Stimulated activated CD8-positive, alpha-beta memory T cell treated with anti-CD3 and anti-CD28 coated beads, Interleukin-15, amount 100 ng/mL, for 24 hours (primary cell): ENCODE measurements at places on chromosomes 4 and X.

DNA sequence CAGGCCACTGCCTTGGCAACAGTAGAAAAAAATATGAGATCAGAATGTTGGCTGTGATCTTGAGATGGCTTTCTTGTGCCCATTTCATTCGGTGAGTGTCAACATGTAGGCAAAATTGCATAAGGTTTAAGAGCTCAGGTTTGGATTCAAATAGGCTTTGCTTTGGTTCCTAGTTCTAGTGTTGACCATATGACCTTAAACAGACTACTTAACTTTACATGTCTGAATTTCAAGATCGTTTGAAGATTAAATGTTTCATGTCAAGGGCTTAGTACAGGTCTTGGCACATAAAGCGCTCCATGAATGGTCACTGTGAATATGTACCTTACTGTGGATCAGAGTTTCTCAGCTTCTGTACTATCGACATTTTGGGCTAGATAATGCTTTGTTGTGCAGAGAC is 204.2 kb downstream of the MGST2 start:
- no peak for DNase-seq

GRCh38 chr4:151922306-151922705 is 161.5 kb upstream of the GATB start:
- no peak for DNase-seq

GRCh38 chr4:124334119-124334518 is 378.4 kb downstream of the ANKRD50 start:
- DNase-seq: no peak

GRCh38 chr4:56240554-56241174 is 146.6 kb downstream of the AASDH start:
- DNase-seq: no peak
